ENCODE measurements at places on chromosomes 12 and 14.
A peak's percentile ranks its signal among the peaks of the same experiment; 100 is the strongest.

DNA sequence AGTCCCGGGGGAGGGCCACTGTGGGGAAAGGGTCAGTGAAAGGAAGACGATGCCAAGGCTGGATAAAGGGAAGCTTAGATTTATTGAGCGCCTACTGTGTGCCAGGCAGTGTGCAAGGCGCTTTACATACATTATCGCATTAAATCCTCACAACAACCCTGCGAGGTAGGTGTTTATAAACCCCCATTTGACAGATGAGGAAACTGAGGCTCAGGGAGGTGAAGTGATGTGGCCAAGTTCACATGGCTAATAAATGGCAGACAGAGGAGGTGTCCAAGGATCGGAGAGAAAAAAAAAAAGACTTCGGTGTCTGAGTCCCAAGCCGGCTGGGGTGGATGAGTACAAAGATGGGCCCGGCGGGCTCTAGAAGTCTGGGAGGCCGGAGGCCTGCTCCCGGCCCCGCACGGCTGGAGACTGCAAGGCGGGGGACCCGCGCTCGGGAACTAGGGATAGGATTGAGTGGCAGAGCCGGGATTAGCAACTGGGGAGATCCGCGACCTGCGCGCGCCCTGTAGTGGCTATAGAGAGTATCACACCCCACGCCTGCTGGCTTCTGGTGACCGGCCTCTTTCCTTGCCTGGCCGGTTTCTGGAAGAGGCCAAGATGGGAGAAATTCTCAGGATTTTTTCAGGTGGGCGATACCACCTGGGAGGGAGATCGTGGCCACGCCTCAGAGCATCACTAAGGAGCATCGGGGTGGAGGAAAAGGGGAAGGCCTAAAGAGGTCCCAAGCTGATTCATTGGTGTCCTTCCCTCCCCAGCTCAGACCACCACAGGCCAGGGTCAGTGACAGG is 3.9 kb downstream of the DDN start:
- peak; percentile 89 for DNase-seq

- DNase-seq: no peak
Measured at GRCh38 chr12:32470936-32471470, 71.6 kb downstream of the FGD4 start.

- DNase-seq: no peak
Measured at GRCh38 chr12:99213047-99213446, 434.5 kb upstream of the GARIN6 start.

GRCh38 chr14:104161602-104162367 is 23.4 kb downstream of the KIF26A start:
- DNase-seq: no peak

DNA sequence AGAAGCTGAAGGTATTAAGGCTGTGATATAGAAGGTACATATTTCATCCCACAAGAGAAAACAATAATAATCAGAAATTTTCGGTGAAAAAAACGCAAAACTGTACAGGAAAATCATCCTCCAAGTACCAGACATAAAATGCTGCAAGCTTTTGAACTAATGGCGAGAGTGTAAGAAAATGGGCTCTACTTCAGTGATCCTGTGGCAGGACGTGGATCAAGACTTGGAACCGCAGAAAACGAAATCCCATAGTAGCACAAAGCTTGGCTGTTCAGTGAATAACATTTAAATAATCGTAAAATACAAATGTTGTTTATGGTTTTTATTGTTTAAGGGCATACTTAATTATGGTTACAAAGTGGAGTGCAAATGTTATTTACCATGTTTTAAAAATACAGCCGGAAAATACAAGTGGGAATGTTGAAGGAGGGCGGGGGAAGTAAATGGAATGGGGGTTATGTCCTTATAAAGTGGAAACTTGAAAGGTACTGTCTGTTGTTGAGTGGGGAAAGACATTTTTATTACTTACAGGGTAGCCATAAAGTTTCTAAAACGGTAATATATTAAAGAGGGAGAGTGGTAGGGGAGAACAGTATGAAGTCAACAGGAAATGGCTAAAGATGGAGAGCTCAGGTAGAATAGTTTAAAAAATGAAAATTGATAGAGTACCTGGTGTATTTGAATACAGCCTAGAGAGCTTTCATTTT is 1.1 kb downstream of the SMIM10L1 start:
- peak; percentile 10 for DNase-seq

DNA sequence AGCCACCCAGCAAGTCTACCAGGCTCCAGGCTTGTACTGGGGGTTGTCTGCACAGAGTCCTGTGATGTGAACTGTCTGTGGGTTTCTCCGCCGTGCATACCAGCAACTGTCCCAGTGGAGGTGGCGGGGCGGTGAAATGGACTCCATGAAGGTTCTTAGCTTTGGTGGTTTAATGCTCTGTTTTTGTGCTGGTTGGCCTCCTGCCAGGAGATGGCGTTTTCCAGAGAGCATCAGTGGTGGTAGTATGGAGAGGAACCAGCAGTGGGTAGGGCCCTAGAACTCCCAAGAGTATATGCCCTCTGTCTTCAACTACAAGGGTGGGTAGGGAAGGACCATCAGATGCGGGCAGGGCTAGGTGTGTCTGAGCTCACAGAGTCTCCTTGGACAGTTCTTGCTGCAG is 303.8 kb downstream of the TMEM121 start:
- no peak for DNase-seq

GRCh38 chr14:20757965-20758364 is 10.2 kb upstream of the EDDM3B start:
- DNase-seq: no peak

DNA sequence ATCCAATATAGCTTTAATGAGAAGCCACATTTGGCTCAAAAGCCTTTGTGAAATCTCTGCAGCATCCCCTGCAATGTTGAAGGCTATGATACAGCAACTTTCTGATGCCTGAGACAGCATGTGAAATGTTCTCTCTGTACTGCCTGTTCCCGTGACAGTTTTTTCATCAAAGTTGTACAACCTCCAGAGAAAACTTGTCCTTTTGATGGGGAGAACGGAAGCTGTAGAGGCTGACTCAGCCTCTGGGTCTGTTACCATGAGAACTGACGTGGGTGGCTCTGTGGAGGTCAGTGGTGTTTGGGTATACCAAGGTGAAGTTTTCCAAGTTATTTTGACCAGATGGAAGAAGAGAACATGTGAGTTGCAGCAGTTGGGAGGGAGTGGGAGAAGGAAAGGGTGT is 17.0 kb downstream of the SLC4A8 start:
- no peak for DNase-seq

- peak; percentile 31 for DNase-seq
Measured at GRCh38 chr12:47087088-47087688, 7.4 kb upstream of the AMIGO2 start.

DNA sequence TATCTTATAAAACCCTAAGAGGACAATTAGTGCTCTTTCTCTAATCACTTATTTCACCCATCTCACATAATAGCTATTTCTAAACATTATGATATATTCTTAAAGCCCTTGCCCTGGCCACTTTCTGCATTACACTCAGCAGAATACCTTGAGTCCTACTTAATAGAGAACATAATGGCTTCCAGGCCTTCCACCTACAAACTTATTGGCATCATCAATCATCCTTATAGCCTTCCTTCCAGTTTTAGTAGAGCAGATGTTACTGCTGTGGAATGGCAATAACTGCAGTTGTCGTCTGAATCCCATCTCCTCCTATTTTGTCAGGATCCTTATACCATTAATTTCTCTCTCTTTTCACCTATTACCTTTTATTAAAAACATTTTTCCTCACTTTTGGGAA is 1127.4 kb downstream of the LRFN5 start:
- DNase-seq: no peak

- DNase-seq: no peak
Measured at GRCh38 chr12:10197879-10198278, 14.8 kb upstream of the GABARAPL1 start.

GRCh38 chr14:104953097-104953496 is 25.1 kb downstream of the AHNAK2 start:
- DNase-seq: no peak

GRCh38 chr12:113439606-113440030 is 17.4 kb downstream of the SDSL start:
- DNase-seq: peak; percentile 60

DNA sequence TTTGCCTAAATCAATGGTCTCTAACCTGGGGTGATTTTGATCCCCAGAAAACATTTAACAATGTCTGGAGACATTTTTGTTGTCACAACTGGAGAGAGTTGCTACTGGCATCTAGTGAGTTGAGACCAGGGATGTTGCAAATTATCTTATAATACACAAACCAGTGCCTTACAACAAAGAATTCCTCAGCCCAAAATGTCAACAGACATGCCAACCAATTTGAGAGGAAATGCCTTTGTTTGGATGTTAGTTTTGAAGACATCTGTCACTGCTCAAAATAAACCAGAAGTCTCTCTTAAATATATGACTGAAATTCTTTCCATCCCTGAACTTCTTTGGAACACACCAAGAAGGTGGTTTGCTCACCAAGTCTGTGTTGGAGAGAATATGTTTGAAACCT is 336.9 kb upstream of the ATP2B1 start:
- no peak for DNase-seq

GRCh38 chr14:64194404-64194803 is 99.8 kb downstream of the ESR2 start:
- DNase-seq: no peak

- DNase-seq: no peak
Measured at GRCh38 chr12:40117818-40118217, 11.9 kb upstream of the SLC2A13 start.

DNA sequence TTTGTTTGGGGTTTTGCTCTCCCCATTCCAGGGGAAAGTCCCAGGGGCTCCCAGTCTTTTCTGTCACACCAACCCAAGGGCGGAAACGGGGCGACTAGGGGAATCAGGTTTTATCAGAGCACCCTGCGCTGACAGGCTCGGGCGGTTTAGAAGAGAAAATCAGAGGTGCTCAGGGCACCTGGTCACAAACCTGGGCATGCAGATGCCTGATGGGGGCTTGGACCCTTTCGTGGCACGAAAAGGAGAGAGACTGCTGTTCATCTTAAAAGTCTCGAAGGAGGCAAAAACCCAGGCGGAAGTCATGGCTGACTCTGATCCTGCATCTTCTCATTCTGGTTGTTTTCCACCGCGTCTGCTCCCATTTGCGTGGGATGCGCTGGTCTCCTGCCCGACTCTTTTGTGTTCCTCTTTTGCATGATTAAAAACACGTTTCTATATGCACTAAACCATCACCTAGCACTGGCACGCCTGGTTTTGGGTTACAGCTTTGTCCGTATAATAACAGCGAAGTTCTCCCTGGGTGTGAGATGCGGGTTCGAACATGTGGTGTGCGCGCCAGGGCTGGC is 13.2 kb downstream of the OTX2 start:
- no peak for DNase-seq

DNA sequence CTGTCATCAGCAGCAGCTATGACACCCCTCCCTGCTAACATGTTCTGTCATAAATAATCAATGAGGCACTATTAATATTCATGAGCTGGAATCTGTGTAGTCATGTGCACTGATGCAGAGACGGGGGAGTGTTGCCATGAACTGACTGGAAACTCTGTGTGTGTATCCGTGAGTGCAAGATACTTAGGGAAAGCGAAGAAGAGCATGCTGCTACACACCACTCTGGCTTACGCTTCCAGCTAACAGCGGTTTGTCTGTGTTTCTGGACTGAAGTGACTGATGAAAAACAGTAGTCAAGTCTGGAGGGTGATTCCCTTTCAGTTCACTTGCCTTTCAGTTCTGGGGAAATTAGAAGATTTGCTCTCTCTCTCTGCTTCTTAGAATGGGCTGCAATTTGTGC is 249.4 kb downstream of the PDZRN4 start:
- no peak for DNase-seq

DNA sequence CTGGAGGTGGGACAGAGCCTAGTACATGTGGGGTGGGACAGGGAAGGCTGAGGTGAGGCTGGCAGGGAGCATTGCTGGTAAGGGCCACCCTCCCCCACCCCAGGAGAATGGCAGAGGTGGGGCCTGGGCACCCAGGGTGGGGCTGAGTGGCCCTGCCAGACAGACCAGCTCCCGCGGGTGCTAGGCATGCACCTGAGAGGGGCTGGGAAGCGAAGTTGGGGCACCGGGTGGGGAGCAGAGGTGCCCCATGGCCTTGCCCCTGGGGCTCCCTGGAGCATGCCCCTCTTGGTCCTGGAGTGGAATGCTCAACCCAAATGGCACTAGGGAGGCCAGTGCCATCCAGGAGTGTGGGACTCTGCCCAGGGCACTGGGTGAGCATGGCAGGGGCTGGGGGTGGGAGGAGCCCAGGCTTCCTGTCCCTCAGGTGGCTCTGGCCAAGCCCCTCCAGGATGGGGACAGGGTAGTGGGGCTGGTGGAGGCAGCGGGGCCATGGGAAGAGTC is 1.3 kb downstream of the TNFAIP2 start:
- DNase-seq: no peak

GRCh38 chr14:105220699-105221597 is 27.4 kb upstream of the BTBD6 start:
- no peak for DNase-seq

GRCh38 chr12:58615047-58615446 is 305.3 kb downstream of the LRIG3 start:
- DNase-seq: no peak

DNA sequence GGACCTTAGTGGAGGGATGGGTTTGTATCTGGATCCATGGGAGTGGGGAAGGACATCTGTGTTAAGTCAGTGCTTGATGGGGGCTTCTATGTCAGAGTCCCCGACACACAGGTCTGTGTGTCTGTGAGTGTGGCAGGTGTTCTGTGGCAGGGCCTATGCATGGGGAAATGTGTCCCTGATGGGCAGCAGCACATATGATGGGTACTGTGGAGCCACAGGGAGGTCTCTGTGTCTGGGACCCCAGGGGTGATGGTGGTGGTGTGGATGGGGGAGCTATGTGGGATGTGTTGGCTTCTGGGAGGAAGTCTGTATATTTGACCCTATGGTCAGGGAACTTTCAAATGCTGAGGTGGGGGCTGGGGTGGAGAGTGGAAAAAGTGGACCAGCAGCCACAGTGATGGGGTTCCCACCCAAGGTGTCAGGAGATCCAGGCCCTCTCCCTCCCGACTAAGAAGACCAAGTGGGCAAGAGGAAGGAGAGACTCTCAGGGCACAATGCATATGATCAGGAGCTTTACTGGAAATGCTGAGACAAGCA is 16.5 kb downstream of the KRT7 start:
- DNase-seq: no peak

GRCh38 chr14:95407354-95407753 is 87.6 kb upstream of the CLMN start:
- no peak for DNase-seq

DNA sequence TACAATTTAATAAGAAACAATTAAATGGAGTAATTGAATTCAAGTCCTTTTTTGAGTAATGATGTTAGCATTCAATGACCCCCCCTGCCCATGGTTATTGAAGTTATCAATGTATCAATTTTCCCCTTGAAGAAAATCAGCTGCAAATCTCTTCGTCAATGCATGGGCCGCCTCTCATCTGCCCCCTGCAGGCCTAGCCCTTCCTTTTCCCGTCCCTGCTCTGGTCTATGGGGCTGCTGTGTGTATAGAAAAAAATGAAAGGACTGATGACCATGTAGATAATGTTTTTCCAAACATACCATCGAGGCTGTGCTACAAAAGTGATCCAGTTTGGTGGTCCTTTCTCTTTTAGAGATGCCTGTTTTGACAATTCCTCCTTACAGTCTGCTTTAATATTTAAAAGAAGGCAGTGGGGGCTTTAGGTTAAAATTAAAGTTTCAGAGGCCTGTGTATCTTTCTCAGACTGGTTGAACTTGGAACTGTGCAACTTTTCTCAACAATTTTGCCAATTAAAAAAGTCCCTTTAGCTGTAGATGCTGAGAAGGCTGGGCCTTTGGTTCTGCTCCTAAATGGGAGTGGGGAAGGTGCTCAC is 98.4 kb downstream of the APAF1 start:
- DNase-seq: peak; percentile 33

- no peak for DNase-seq
Measured at GRCh38 chr12:51326698-51327439, 2.9 kb upstream of the BIN2 start.

- DNase-seq: peak; percentile 90
Measured at GRCh38 chr12:108734200-108734906, 3.0 kb upstream of the CORO1C start.

- DNase-seq: no peak
Measured at GRCh38 chr12:30640392-30640791, 55.3 kb downstream of the IPO8 start.
